ENCODE measurements at places on chromosomes 12 and 14.

- DNase-seq = no peak
Measured at GRCh38 chr12:13167226-13167625, 29.3 kb upstream of the EMP1 start.

- DNase-seq = no peak
Measured at GRCh38 chr12:74394647-74395046, 143.0 kb upstream of the ATXN7L3B start.

DNA sequence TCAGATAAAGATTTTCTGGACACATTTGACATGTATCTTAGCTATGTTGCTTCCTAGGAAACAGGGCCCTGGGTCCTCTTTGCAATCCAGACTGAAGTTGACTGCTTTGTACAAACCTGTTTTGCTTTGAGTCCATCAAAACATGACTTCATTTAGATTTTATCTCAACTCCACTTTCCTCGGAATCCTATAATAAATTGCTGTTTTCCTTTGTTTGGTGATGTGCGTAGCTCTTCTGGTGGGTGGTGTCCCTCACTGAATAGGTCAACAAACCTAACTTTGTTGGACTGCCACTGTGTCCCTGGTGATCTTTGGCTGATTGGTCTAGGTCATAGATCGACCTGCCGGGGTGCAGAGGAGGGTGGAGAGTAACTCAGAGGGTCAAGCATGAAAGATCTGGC lies 735 bp upstream of the P2RX7 start:
- no peak for DNase-seq

DNA sequence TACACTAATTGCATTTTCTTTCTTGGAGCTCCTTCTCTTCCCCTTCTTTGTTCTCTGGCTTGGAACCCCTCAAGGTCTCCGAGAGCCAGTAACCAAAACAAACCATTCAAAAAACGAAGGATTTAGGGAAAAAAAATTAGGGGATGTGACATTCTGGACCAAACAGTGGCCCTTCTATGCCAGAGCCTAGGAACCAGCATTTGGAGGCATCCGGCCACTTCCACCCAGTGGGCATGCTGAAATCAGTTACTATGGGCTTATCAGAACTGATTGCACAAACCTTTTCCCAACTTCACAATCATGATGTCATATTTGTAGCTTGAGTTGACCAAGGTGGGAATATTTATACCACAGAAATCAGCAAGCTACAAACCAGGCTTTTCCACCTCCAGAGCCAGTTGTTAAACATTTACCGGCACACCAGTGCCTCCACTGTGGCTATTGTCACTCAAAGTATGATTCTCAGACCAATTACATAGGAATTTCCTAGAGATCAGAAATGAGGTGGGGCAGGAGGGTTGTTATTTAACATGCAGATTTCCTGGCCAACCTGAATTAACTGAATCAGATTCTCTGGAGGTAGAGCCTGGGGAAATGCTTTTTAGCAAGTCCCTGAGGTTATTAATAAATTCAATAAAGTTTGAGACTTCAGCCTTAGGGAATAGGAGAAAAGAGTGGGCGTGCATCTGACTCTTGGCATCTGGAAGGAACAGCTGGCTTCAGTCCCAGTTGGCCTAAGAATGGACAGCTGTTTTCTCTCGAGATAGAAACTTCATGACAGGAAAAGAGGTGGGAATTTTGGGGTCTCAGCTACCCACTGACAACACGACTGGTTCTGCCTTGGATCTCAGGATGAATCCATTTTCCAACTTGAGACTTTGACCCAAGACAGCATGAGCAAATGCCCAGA lies 273.9 kb downstream of the ZFP36L1 start:
- DNase-seq = no peak

DNA sequence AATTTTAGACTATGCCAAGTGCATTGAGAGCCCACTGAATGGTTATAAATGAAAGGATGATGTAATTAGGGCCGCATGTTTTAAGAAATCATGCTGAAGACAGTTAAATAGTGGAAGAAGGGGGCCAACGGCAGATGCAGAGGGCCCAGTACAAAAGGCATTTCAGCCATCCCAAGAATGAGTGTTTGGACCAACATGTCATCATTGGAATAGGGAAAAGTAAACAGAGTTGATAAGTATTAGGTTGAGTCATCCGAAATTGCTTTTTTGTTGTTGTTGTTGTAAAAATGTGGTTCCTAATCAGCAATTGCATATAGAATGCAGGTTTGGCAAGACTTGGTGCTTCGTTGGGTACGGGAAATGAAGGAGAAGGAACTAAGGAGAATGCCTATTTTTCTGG lies 29.5 kb downstream of the BMP4 start:
- no peak for DNase-seq

DNA sequence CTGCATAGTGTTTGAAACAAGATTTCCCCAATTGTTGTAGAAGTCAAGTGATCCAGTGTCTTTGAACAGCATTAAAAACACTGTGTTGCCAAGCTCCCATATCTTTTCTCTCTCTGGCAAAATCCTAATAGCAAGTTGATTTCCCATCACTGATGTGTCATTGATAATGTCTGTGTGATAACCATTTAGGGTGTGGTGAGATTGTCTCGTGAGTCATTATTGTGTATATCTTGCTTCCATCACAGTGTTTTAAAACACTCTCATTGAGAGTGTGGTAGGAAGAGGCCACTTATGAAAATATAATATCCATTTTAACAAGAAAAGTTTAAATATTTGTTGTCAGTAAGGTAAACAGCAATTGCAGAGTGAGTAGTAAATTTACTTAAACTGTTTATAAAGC lies 74.7 kb downstream of the PRORP start:
- no peak for DNase-seq

GRCh38 chr12:51521554-51522276 lies 69.3 kb upstream of the SCN8A start:
- no peak for DNase-seq

DNA sequence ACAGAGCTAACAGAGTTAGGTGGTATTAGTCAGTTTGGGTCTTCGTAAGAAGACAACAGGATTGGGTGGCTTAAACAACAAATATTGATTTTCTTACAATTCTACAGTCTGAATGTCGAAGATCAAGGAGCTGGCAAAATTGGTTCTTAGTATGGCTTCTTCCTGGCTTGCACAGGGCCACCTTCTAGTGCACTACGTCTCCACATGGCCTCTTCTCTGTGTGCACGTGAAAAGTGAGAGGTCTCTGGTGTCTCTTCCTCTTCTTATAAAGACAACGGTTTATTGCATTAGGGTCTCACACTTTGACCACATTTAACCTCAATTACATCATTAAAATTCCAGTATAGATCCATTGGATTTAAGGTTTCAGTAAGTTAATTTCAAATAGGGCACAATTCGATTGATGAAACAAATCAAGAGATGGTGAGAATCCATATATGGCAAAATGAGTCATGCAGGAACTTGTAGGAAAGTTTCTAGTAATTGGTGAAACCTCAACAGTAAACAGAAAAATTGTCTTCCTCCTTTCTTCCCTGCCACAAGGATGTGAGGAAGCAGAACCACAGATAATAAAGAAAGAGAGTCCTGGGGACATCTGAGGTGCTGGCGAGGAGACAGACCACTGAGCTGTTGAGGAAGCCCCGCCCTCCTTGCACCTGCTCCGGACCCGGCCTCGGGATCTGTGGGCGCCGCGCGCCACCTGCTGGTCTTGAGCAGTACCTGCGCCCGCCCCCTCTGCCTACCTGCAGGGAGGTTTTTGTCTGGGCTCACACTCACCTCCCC lies 846.7 kb downstream of the TMEM121 start:
- DNase-seq = no peak

GRCh38 chr12:51293696-51294095 lies 23.5 kb upstream of the SMAGP start:
- no peak for DNase-seq

DNA sequence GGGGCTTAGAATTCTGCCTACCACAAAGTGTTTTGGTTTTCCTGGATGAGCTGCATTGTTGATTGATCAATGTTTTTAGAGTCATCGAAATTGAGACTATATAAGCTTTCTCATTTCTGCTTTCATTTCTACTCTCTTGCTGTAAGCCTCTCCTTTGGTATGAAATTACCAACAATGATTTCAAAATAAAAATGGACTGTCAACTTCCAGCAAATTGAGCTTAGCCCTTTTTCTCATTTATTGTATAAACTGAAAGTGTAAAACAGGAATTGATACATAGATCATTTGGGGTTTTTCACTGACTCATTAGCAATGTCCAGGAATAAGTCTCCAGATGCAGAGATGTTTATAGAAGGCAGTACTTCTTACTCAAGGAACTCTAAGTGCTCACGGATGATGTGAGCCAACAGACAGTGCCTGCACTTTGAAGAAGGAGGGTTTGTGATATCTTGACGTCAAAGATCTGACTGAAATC lies 20.0 kb upstream of the PCNX1 start:
- DNase-seq = no peak

GRCh38 chr12:87280893-87281292 lies 748.3 kb downstream of the C12orf50 start:
- DNase-seq = no peak

- DNase-seq = no peak
Measured at GRCh38 chr14:77007183-77007974, 21.1 kb downstream of the IRF2BPL start.

GRCh38 chr14:21255385-21256101 lies 13.7 kb downstream of the HNRNPC start:
- DNase-seq = no peak

DNA sequence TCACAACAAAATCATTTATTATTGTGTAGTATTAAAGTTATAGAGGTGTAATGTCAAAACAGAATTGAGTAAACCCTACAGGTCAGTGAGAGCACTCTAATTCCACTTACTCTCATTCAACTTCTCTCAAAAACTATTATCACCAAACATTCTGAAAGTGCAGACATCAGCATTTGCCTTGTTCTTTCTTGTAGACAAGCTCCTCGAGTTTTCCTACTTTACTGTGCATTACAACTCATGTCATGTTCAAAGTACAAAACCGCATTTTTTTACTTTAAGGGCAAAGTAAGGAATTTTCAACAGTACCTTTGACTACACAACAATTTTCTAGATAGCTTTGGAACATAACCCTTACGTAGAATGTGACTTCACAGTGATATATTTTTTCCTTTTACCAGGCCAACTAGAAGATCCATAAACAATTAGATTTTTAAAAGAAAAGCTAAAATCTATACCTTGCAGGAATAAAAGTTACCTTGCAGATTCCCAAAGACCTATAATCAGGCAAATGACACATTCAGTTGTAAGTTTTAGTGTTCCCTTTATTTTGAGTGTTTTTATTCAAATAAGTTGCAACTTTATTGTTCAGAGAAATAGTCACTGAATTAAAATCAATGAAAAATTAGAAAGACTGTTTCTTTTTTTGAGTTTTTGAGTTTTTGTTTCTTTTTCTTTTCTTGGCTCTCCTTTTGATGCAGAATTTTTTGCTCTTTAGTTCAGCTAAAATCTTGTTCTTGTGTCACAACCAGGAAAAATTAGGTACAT lies 12.7 kb upstream of the USP15 start:
- no peak for DNase-seq

DNA sequence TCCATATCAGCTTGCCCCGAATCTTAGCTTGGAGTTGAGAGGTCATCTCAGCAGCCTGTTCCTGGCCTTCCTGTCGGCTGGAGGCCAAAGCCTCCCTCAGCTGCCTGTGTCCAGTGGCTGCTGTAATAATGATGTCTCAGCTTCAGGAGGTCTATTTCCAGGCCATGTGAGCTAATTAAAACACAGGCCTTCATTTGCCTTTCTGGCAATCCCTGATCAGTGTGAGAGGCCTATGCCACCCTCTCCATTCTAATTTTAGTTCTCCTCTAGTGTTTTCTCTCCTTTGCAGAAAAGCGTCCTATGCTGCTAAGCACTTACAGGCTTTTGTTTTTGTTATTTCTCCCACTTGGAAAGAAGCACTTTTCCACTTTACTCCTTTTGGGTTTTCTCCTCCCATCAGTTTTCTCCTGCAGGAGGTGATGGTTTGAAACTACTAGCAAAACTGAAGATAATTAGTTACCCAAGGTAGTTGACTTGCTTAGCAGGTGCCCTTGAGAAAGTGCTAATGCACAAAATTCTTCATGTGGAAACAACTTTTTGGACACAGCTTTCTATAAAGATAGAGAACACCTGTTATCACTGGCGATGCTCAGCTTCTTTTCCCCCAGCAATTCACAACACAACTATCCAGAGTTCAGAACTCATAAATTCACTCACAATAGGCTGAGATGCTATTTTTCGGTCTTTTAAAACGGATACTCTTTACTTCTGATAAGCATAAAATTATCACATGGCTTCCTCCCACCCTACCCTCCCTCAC lies 255.3 kb upstream of the GARIN6 start:
- no peak for DNase-seq

- DNase-seq = no peak
Measured at GRCh38 chr14:89672636-89673511, 255.8 kb upstream of the FOXN3 start.

DNA sequence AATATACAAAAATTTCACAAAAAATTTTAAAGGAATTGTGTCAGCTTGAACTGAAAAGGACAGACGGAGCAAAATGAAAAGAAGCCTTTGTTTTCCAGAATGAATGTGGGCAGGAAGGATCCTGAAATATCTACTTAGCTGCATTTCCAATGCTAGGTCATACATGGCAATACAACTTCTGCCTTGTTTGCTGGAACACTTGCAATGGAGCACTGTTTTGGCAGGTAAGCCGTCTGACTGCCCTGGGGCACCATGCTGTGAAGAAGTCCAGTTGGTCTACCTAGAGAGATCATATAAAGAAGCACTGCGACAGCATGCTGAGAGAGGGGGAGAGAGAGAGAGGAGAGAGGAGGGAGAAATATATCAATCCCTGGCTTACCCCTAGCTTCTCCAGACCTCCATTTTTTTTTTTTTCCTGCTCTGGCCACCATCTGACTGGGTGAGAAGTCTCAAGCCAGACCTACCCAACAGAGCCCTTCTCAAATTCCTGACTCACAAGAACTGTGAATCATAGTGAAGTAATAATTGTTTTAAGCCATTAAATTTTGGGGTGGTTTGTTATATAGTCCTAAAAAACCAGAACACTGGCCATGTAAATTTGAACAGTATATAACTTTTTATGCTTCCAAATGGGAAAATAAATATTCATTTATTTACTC lies 97.1 kb upstream of the PRICKLE1 start:
- no peak for DNase-seq

- no peak for DNase-seq
Measured at GRCh38 chr14:50529288-50530179, 2.8 kb downstream of the MAP4K5 start.

DNA sequence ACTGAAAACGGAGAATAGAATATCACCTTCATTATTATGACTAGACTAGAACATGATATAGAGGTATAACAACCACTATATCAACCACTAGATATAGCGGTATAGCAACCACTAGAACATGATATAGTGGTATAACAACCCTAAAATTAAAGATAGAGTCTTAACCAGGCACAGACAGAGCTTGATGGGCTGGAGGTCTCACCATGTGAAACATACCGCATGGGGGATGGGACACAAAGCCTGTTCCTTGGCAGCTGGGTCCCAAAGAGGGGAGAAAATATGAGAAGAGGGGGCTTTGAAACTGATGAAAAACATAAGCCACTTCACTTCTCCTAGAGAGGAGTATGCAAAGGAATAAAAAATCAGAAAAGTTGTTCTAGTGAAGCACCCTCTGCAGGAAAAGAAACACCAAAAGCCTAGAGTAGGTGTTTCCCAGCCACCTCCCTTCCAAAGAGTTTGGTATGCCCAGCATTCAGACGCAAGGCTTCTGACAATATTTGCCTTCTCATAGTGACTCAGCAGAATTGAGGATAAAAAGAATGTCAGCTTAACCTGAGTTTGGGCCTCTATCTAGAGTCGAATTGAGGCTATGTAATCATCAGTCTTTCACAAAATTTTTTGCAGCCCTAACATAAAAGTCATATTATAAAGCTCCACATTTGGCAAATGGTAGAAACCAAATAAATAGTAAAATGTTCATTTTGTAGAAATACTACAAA lies 316.4 kb downstream of the NOVA1 start:
- no peak for DNase-seq

All from D721Med (cell line).